ENCODE measurements at places on chromosomes 2 and 18. TPM values are rescaled to one million over a fixed set of nuclear protein-coding genes. Genes with fewer than 3 reads are reported as not detected.

DNA sequence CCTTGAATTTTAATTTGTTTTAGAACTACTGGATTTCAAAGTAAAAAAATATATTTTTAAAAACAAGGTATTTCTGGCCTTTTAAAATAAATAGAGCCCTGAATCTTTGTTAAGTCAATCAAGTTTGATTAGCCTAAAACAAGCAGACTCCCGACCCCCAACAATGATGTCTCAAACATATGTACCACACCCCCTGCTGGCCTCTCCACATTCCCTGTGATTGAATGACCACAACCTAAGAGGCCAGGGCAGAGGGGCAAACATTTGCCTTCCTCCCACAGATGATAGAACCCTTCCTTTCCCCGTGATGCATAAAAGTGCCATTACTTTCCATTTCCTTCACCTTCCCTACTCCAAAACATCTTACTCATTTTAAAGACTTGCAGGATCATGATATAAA is 130.9 kb downstream of the STK39 start:
- DNase-seq: no peak

GRCh38 chr18:22088029-22088428 is 81.4 kb upstream of the GATA6 start:
- no peak for DNase-seq

DNA sequence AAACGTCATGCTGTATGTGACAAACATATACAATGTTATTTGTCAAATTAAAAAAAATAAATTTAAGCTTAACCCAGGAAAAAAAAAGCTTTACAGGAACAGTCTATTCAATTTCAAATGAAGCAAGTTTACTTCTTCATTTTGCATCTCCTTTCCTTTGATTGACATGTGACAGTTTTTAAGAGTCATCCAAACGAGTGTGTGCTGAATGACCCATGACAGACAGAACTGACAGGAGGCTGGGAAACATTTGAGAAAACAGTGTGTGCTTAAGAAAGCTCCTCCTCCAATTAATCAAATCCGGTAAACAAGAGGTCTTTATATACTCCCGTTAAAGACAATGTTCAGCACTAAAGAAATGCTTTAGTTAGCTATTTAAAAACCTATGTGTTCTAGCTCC is 177.7 kb downstream of the SRBD1 start:
- DNase-seq: peak; percentile 5

The AQP12B gene
- not detected for total RNA-seq

GRCh38 chr2:173373290-173373689 is 18.6 kb downstream of the CDCA7 start:
- DNase-seq: no peak

DNA sequence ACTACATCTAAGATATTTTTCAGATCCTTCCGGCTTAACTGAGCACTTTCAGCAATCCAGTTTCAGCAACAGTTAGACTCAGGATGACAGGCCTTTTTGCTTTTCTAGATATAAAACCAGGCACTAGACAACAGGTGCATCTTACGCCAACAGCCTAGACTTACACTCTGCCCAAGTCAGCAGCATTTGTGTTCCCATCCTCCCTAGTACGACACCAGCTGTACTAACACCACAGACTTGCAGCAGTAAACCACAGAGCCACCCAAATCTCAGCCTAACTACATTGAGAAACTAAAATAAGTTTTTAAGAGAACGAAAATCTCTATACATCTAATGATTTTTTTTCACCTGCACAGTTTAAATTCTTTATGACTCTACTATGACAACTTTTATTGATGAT is 89.9 kb upstream of the DNMT3A start:
- DNase-seq: no peak

- peak; percentile 90 for DNase-seq
Measured at GRCh38 chr2:48343571-48344440, 186.1 kb upstream of the STON1 start.

The SH3RF3 gene
- 11.7 TPM for total RNA-seq

The IGFBP5 gene
- 140 TPM for total RNA-seq

- DNase-seq: no peak
Measured at GRCh38 chr2:227057060-227057459, 106.9 kb downstream of the COL4A4 start.

GRCh38 chr2:58227171-58227917 is 13.8 kb downstream of the FANCL start:
- no peak for DNase-seq

The TCF4 gene
- 13.9 TPM for total RNA-seq

The RAB31 gene
- 1.7 TPM for total RNA-seq

The FEZ2 gene
- total RNA-seq: 52.6 TPM

The MROH2A gene
- not detected for total RNA-seq

All from PC-3 (cell line).